Stimulated activated CD8-positive, alpha-beta memory T cell treated with anti-CD3 and anti-CD28 coated beads, Interleukin-12 subunit alpha, Interleukin-12 subunit beta, amount 100 ng/mL, for 1 hour (primary cell): ENCODE measurements at places on chromosomes 7 and 10.

DNA sequence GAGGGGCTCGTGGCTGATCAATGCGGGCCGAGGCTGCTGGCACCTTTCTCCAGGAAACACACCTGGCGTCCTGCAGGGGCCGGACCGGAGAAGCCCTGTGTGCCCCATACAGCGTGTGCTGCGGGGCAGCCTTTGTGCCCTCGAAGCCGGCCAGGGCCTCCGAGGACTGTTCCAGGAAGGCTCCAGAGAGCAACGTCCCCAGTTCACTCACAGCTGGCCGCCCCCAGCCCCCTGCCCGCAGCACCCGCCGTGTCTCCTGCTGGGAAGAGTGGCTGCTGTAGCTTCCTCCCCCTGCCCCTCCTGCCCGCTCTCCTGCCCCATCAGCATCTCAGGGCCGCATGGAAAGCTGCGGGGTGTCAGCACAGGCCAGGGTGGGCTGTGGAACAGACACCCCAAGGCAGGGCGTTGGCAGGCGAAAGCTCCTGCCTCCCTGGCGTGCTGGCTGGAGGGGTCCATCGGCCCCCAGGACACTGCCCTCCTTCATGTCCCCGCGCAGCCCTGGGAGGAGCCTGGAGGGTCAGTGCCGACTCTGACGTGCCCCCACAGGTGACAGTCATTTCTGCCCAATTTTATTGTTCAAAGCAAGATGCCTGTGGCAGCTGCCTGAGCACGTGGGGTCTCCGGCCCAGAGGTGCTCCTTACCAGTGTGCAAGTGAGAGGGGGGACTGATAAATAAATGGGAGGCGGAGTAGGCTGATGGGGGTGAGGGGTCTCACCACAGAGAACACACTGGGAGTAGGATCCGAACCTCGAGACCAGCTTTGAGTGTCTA lies 95.8 kb upstream of the DIP2C start:
- DNase-seq: no peak

DNA sequence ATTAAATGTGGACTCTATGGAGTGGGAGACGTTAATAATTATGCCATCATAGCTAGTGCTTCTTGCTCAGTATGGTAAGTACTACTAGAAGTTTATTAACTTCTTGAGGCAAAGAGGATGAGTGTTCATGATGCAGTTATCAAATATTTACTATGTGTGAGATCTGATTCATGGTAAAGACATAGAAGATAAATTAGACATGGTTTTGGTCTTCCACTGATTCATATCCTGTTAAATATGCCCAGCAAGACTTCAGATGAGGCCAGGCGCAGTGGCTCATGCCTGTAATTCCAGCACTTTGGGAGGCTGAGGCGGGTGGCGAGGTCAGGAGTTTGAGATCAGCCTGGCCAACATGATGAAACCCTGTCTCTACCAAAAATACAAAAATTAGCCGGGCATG lies 547.1 kb upstream of the ANKRD30A start:
- DNase-seq: no peak

DNA sequence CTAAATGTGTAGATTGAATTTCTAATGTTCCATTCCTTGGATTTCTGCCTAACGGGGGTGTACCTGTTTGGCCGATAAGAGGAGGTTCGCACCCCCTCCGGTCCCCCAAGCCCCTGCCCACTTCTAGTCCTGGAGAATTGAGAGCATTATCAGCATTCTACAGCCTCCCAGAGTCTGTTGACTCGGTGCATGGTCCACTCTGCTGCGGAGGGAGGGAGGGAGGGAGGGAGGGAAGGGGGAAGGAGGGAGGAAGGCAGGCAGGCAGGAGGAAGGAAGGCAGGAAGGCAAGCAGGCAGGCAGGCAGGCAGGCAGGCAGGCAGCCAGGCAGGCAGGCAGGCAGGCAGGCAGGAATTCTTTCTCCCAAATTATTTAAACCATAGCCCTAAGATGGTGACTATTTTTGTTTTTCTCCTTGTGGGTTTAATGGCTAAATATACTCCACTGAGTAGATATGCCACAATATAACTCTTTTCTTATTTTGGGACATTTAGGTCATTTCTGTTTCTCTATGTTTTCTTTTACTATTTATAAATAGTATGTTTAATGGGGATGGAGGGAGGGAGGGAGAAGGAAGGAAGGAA lies 69.5 kb upstream of the CHST15 start:
- no peak for DNase-seq

DNA sequence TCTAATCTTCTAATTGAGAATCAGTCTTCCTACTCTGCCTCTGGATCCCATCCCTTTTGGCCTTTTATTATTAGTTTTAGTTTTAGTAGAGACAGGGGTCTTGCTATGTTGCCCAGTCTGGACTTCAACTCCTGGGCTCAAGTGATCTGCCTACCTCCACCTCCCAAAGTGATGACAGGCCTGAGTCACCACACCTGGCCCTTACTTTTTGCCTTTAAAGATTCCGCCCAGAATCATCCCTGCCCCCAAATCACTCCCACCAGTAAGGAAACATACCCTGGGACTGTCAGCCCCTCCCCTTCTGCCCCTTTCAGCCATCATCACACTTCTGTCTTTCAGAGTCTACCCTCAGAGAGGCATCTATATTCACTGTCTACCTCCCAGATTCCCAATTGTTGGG lies 18.7 kb downstream of the KPNA7 start:
- no peak for DNase-seq

- DNase-seq: no peak
Observed at GRCh38 chr10:63618552-63618951, 97.4 kb downstream of the REEP3 start.

- no peak for DNase-seq
Observed at GRCh38 chr10:131889755-131890154, 11.1 kb upstream of the PPP2R2D start.

DNA sequence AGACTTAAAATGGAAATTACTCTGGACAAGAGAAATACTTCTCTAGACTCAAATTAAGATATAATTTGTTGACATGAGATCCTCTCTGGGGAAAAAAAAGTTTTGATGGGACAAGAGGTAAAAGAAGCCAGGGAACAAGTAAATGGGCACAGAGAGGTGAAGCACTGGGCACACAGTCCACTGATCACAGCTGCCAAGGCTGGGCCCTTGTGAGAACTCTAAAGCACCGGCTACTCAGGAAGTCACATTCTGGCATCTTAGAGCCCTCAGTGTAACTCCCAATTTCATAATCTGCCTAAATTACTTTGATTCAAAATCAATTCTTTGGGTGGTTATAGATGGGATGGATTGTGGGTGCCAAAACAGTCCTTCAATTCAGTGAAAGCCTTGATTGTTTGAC lies 123.2 kb upstream of the CACNA2D1 start:
- no peak for DNase-seq

DNA sequence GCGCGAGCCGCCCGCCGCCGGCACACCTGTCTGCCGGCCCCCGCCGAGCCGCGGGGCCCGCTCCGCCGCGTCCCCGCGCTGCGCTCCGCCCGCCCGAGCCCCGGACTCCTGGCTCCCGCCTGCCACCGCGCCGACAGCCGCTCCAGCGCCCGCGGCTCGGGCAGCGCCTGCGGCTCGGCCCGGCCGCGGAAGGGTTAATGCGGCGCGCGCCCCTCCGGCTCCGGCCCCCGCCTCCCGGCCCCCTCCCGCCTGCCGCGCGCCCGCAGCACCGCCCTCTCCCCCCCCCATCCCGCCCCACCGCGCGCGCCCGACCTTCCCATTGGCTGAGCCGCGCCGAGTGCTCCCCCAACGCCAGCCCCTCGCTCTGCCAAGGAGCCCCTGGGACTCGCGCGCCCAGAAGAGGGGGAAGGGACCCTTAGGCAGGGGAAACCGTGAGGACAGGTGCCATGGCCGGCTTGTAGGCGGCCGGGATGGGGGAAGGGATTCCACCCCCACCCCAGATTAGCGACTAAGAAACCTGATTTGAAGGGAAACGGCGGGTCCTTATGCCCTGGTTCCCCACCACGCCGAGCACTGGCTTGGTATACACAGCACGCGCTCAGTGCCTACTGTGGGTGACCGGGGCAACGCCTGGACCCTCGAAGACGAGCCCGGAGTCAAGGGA lies at the start of gene KCNH2:
TSS of gene KCNH2 (minus strand) at position 196 of the 664 bp plus-strand sequence. CDS start 408 bp downstream, outside the sequence.
- no peak for DNase-seq

GRCh38 chr10:112637901-112638300 lies 190.9 kb downstream of the VTI1A start:
- DNase-seq: no peak

DNA sequence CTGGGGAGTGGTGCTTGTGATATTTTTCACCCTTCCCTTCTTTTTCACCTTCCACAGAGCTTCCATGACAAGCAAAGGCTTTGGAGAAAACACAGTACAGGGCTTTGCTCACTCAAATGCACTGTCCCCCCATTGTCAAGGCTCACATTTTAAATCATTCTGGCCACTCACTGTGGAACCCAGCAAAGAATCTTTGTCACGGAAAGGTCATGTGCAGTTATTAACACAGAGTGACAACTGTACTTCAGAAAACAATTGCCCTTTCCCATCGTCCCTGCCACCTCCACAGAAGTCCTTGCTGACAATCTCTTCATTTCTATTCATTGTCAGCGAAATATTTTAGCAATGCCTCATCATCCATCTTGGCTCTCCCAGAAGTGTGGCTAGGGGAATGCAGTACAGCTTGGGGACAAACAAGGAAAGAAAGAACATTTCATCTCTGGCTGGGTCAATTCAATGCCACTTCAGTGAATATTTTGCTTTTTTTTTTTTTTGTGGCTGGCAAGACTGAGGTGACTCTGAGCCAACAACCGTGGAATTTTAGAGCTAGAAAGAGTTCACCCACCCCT lies 851.0 kb downstream of the KCNMA1 start:
- DNase-seq: no peak

- no peak for DNase-seq
Observed at GRCh38 chr10:87882555-87883294, 19.3 kb downstream of the PTEN start.

GRCh38 chr7:135966341-135967043 lies 10.7 kb downstream of the MTPN start:
- no peak for DNase-seq

DNA sequence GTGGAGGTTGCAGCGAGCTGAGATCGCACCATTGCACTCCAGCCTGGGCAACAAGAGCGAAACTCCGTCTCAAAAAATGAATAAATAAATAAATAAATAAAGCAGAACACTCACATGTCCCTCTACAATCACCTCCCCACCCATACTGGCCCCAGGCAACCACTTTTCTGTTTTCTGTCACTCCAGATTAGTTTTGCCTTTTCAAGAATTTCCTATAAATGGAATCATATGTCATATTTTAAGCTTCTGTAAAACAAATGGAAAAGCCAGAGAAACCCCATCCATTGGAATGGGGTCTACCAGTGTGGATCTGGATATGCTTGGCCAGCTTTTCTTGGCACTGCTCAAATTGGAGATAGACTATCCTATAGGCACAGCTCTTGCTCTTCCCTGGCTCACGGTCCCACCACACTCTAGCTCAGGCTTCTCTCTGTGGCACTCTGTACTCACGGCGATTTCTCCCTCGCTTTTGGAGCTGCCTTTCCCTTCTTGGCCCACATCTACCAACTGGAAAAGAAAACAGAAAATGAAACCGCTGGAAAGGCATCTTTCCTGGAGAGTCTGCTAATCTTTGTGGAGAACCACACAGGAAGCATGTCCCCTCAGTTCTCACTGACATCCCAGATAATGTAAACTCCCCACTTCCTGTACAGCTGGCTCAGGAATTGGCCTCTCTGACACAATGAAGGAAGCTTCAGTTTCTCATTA lies 210.1 kb downstream of the JCAD start:
- DNase-seq: no peak

DNA sequence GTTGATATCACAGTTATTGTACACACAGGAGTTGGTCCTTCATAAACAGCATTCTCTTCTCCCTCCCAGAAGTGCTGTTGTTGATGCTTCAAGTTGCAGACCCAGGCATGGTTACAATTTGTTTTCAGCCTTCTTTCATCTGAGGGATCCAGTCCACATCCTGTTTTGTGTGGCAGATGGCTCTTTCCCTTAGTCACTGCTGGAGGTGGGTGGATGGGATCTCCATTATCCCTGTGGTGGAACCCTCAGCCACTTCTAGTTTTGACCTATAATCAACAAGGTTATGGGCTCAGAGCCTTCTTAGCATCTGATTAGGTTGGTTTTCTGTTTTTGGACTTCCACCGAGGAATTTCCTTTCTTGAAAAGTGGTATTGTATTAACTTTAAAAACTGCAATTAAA lies 214.2 kb downstream of the SH2D4B start:
- no peak for DNase-seq

GRCh38 chr7:105047932-105048331 lies 33.9 kb downstream of the KMT2E start:
- no peak for DNase-seq

DNA sequence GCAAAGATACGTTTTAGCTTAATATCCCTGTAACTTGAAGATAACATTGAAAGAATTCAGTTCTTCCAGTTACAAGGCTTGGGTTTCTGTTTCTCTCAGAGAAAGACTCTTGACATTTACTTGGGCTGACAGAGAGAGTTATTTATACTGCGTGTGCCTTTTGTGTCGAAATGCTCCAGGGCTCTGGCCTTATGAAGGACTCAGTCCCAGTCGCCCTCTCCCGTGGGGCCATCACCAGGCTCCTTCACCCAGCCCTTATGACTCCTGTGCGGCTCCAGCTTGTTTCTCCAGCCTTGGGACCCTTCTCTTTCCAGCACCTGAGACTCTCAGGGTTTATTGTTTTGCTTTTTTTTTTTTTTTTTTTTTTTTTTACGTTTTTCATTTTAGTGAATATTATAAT lies 242.3 kb upstream of the DKK1 start:
- DNase-seq: no peak

DNA sequence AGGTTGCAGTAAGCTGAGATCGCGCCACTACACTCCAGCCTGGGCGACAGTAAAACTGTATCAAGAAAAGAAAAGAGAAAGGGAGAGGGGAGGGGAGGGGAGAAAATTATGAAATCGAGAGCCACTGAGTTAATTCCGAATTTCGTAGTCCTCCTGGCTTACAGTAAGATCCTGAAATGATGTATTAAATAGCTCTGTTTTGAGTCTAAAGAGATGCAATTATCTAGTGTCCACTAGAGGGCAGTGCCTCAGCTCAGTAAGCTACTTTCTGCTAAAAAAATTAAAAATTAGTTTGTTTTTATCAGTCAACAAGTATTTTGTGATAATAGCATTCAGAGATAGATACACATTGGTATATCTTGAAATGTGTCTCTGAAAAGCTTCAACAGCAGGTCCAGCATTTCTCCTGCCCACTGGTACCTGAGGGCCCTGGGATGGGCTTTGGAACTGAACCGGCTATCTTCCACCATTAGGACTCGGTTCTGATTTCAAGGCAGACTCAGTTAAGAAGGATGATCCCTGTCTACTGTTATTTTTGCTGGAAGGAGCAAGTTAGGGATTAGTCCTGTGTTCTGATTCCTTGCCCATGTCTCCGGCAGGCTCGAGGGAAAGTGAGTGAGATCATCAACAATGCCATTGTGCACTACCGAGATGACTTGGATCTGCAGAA lies 19.5 kb downstream of the TSPAN33 start:
- no peak for DNase-seq

DNA sequence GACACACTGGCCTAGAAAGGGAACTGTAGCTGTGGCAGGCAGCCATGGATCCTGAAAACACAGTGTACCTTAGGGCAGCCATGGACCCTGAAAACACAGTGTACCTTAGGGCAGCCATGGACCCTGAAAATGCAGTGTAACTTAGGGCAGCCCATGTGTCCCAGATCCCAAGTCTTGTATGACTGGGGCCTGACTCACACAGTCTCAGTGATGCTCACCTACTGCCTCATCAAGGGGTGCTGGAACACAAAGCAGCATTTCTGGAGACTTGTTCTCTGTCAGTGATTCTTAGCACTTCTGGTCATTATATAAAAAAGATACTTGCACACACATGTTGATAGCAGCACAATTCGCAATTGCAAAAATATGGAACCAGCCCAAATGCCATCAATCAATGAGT lies 70.2 kb upstream of the LAMB4 start:
- DNase-seq: no peak

GRCh38 chr7:6437251-6437650 lies 10.5 kb downstream of the DAGLB start:
- no peak for DNase-seq

GRCh38 chr7:30328381-30328780 lies 44.0 kb downstream of the ZNRF2 start:
- DNase-seq: no peak
